ENCODE measurements at places on chromosomes 2 and 18. TPM values are rescaled to one million over a fixed set of nuclear protein-coding genes. Genes with fewer than 3 reads are reported as not detected.

DNA sequence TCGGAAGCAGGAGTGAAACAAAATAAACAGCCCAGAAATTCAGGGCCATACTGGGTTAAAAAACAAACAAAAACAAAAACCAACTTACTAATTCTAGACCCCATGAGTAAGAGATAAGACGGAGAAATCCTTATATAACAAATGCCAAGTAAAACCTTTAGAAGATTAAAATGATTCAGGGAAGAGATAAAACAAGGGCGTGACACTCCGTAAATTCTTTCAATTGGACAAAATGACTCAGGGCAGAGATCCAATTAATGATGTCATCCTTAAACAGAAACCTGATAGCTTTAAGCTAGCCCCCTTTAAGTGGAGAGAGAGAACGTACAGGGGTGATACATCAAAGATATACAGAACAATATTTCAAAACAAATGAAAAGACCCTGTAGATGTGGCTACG lies 317.4 kb downstream of the NBAS start:
- no peak for DNase-seq

- DNase-seq, result no peak
Measured at GRCh38 chr2:64804651-64805050, 150.9 kb upstream of the SERTAD2 start.

DNA sequence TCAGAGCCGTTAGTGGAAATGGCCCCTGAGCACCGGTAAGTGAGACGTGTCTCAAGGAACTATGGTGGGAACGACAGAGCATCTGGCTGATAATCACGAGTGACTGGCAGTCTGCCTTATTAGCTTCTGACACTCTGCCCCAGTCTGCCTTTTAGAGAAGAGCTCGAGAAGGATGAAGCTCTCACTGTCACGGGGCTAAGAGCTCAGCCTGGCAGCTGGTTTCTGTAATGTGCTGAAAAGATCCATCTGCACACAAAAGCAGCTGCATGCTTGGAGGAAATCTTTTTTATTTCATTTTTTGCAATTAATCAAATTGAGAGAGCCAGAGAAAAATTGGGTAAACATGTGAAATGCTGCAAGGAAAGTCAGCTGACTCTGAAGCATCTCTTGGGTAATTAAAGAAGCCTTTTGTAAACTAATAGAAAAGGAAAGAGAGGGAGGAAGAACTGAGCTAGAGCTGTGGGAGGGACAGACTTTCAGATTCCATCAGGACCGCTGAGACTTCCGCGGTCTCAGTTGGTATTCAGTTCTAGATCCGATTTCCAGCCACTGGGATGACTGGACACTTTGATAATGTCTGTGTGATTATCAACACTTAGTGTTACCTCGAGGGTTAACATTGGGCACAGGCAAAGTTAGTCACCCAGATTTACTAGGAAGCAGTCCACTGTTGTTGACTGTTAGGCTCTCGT lies 24.4 kb downstream of the MBP start:
- no peak for DNase-seq

- DNase-seq, result no peak
Measured at GRCh38 chr2:237026981-237027711, 58.5 kb upstream of the COPS8 start.

CDKL4 gene
- not detected for total RNA-seq

DNA sequence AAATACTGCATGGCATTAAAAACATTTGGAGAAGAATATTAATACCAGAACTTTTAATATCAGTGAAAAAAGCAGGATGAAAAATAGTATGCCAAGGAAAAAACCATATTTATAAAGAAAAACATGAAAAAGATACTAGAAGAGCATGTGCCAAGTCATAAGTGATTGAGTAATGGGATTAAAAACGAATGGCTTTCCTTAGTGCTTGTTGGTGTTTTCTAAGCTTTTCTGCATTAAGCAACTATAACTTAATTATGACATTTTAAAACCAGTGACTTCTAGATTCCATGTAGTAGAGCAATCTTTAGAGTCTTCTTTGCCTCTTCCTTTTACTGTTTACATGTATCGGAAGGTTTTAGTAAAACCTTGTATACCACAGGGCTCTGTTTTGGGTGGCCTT lies 6.6 kb downstream of the MAPRE3 start:
- no peak for DNase-seq

MAP3K19 gene
- total RNA-seq, result not detected

- DNase-seq, result no peak
Measured at GRCh38 chr2:6671913-6672312, 193.8 kb downstream of the CMPK2 start.

Data from GM12878 (cell line).